ENCODE measurements at places on chromosomes 11 and 22.

DNA sequence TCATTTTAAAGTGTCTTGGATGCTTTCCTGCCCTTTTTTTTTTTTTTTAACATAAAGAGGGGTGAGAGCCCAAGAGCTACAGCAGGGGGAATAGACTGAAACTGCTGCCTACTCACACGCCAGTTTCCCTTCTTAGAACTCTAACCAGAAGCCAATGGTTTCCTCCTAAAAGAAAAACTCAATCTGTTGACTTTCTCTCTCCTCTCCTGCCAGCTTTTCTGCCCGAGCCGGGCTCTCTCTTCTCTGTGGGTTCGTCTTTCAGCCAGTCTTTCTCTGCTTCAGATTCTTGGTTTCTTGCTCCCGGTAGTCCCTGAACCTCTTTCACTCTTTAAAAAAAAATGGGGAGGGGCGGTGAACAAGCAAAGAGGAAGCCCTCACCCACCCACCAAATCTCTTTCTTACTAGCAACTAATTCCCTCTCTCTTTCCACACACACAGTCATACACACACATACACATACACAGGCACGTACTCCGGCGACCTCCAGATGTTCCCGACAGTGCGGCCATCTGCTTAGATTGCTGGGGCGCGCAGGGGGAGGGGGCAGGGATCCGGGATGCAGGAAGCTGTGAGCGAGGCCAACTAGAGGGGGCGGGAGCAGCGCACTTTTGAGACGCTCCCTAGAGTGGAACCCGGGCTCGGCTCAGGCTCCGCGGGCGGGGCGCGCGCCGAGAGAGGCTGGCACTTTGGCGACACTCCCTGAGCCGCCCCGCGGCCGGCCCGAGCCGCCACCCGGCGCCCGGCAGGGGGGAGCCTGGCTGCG is 444 bp upstream of the TSKU start:
- peak; percentile 90 for DNase-seq

DNA sequence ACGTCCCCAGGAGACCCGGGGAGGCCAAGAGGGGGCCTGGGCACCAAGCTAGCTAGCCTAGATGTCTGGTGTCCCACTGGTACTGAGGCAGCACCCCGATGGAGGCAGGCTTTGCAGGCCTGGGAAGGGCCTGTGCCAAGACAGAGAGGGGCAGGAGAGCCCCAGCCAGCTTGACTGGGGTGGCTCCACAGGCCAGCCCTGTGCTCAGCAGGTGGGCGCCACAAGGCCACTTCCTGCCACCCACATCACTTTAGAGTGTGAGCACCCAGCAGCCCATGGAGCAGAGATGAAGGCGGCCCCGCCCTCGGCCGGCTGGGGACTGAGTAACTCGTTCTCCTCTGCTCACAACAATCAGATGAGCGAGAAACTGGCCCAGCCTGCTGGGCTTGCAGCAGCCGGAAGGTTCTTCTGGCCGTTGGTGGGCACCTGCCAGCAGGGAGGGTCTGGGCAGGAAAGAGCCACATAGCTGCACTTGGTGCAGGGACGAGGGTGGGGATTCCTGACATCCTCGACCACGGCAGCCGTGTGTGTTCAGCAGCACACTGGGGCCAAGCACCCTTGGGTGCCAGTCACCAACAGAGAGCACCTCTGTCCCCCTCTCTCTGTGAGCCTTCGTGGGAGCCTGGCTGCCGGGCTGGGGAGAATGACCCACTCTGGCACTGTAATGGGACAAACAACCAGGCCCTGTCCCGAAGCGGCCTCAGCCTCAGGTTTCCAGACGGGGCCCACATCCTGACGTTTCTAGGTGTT is 7.6 kb downstream of the OSBPL5 start:
- DNase-seq, result no peak

DNA sequence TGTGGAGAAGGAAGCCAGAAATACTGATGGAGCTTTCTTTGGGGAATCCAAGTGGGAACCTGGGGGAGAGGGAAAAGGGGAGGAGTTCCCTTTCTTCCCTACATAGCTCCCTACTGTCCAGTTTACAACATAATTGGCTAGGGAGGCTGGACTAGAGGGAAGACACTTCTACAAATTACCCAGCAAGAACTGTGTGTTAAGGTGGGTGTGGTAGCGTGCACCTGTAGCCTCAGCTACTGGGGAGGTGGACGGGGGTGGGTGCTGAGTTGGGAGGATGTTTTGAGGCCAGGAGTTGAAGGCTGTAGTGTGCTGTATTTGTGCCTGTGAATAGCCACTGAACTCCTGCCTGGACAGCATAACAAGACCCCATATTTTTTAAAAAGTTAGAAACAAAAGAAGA is 74.0 kb downstream of the NAV2 start:
- no peak for DNase-seq

DNA sequence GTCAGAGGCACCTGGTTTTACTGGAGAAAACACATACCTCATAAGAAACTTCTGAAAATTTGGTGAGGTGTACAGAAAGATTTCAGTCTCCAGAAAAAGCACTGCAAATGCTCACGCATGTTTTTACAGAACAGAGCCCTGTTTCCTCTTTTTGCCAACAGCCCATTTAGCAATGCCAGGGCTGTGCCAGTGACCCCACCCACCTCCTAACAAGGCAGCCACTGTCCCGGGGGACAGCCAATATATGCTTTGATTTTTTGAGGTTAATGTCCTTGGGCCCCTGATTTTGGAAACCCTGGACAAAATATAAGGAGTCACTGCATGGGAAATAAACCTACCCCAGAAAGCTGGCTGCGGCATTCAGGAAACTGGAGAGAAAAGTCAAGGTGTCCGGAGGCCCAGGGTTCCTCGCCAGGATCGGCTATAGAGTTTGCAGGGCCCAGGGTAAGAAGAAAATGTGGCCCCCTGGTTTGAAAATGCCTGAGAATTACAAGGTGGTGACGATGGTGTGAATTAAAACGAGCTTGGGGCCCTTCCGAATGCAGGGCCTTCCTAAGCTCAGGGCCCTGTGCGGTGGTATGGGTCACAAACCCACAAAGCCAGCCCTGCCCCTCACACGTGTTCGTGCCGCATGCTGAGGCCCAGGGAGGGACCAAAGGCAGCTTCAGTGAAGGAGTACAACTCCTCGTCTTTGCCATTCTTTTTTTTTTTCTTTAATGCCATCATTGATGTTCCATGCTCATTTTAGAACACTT is 71.1 kb upstream of the WNT7B start:
- no peak for DNase-seq

DNA sequence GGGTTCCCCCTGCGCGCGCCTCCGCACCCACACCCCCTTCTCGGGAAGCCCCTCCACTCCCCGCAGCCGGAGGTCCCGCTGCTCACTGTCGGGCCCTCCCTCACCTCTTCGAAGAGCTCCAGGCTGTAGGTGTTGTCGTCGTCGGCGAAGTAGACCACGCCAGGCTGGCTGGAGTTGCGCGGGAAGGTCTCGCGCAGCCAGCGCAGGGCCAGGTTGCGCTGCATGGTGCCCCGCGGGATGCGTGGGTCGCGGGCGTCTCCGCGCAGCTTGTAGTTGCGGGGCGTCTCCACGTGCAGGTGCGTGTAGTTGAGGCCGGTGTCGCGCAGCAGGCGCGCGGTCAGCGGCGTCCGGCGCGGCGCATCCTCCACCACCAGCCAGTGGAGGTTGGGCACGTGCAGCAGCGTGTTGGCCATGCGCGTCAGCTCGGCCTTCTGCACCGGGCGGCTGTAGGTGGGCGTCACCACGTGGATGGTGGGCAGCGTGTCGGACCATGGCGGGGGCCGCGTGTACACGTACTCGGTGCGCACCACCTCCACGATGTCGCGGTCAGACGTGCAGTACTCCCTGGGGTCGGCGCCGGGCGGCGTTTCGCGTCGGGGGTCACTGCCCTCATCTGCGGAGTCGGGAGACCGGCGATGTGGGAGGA is 28.3 kb downstream of the B3GAT1 start:
- no peak for DNase-seq

GRCh38 chr11:44407211-44407996 is 97.5 kb upstream of the ALX4 start:
- DNase-seq, result no peak

DNA sequence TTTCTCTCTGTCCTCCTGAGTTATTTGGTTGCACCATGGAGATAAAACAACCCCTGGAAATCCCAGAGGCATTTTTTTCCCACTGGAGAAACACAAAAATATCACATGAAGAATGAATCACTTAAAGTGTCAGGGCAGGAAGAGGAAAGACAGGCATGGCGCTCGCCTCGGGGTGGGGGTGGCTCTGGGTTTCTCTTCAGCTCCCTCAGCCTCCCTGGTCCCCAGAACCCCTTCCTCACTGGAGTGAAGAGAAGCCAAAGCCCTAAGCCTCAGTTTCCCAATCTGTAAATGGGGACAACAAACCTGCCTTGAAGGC is 938 bp downstream of the SHISAL1 start:
- no peak for DNase-seq

- DNase-seq, result no peak
Observed at GRCh38 chr11:38582151-38582550, 1984.1 kb upstream of the RAG2 start.

DNA sequence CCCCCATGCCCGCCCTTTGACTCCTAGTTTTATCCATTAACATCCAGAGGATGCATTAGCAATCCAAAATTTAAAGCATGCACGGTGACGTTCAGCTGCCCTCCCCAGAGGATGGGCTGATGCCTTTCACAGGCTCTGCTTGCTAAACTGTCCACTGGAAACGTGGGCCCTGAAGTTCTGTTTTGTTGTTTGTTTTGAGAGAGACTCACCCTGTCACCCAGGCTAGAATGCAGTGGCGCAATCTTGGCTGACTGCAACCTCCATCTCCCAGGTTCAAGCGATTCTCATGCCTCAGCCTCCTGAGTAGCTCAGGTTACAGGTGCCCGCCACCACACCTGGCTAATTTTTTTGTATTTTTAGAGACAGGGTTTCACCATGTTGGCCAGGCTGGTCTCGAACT is 39.3 kb downstream of the NFRKB start:
- DNase-seq, result no peak

DNA sequence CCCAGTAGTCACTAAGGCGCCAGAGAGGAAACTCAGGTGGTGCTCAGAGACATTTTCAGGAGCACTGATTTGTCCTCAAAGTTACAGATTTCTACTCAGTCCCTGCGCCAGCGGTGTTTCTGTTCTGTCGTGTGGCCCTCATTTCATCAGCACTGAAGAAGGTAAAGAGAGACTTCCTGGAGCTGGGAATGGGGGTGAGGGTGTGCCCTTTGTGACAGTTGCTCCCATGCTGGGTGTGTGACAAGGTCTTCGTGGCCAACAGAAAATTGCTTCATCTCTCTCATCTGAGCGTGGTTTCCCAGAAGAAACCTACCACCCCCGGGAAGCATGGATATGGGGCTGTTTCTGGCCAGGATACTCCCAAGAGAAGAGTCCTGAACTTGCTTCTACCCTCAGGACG is 2.0 kb upstream of the PPARA start:
- no peak for DNase-seq
